ENCODE measurements at places on chromosomes 7 and 10.

GRCh38 chr7:31478721-31479120 is 35.2 kb upstream of the ITPRID1 start:
- DNase-seq: no peak

DNA sequence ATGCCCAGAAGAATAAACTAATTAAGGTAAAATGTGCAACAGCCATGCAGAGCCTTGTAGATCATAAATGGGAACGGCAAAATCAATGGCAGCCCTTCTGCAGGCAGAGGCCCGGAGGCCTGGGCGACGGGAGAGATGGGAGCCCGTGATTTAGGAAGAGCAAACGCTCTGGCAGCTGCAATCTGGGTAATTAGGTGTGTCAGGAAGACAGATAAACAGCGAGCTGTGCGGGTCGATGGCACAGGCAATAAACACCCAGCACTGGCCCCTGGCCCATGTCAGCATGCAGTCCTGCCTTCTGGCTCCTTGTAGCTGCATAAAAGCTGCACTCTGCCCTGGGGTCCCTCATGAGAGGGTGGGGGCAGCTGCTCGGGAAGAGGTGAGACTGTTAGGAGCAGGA is 78.0 kb downstream of the GOLGA7B start:
- DNase-seq: no peak

GRCh38 chr7:76303202-76304147 is 1.0 kb downstream of the HSPB1 start:
- peak; percentile 91 for DNase-seq

DNA sequence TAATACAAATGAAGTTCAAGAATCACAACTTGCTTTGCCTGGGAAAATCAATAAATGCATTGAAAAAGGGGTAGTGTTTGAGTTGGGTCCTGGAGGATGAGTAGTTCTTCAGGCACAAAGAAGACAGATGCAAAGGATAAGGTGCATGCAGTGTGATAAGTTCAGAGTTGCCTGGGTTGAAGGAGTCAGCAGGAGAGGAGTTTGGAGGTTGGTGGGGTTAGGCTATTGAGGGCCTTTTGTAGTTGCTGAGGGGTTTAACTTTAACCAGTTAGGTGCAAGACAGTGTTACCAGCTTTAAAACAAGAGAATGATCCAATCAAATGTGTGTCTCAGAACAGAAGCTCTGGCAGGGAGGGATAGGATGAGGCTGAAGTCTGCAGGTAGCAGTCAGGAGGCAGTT is 44.3 kb upstream of the GLCCI1 start:
- no peak for DNase-seq

DNA sequence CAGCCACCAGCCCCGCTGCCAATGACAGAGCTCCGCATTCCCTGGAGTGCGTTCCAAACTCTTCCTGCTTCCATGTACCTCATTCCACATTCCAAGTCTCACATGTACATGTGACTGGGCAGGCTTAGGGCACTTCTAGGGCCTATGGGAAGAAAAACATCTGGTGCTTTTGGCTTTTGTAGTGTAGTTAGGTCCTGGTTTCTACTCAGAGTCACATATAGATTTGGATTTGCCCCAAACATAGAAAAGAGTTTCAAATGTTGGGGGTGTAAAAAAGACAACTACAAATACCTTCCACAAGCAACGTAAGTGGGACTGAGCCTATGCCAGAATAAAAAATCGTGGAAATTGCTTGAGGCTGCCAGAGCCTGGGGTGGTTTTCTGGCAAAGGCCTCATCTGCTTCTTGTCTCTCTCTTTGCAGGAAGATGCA is 84.1 kb downstream of the ZNF467 start:
- no peak for DNase-seq

Data from left cardiac atrium (tissue), 4 donors.